Renal cortex interstitium (tissue), 15 donors: ENCODE measurements at places on chromosomes 3 and 15. TPM values are rescaled to one million over a fixed set of nuclear protein-coding genes. Genes with fewer than 3 reads are reported as not detected.

Gene ETFA
- polyA plus RNA-seq, result 153 TPM

DNA sequence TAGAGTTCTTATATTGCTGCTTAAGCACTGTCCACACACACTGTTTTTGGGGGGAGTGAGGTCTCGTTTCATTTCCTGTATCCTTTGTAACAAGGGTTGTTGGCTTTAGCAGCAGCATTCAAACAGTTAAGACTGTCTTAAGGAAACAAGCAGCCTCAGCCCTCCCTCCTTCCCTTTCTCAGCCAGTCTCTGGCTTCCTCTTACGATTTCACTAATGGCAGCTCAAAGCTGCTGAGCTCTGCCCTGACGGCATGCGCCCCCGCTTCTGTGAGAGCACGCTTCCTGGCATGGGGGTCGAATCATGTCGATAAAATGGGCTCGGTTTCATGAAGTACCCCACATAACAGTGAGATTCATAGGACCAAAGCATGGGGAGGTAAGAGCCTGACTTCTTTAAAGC, 105.0 kb downstream of the KLHL25 start:
- DNase-seq, result no peak

Gene FSIP1
- 2.6 TPM for polyA plus RNA-seq

Gene AADAC
- 0.14 TPM for polyA plus RNA-seq

Gene C3orf85
- 16.4 TPM for polyA plus RNA-seq

DNA sequence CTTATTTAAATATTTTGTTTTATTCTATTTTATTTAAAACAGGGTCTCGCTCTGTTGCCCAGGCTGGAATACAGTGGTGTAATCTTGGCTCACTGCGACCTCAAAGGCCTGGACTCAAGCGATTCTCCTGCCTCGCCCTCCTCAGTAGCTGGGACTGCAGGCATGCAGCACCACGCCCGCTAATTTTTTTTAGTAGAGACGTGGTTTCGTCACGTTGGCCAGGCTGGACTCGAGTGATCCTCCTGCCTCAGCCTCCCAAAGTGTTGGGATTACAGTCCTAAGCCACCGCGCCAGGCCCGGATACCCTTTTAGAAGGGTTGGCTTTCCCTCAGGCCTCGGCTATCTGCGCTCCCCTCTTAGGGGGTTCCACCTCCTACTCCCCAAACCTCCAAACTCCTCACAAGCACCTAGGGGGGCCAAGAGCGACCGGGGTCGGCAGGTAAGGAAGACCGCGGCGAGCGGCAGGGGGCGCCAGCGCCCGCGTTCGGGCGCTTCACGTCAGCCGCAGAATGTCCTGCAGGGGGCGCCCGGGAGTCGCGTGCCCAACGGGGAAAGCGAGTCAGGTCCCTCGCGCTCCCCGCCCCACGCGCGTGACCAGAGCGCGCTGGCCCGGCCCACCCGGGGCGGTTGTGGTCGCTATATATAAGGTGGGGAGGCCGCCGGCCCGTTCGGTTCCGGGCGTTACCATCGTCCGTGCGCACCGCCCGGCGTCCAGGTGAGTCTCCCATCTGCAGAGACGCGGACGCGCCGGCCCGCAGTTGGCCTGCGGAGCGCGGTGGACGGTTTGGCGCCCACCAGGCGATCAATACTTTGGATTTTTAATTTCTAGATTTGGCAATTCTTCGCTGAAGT, 51.8 kb upstream of the GATM start:
- peak; percentile 20 for DNase-seq

DNA sequence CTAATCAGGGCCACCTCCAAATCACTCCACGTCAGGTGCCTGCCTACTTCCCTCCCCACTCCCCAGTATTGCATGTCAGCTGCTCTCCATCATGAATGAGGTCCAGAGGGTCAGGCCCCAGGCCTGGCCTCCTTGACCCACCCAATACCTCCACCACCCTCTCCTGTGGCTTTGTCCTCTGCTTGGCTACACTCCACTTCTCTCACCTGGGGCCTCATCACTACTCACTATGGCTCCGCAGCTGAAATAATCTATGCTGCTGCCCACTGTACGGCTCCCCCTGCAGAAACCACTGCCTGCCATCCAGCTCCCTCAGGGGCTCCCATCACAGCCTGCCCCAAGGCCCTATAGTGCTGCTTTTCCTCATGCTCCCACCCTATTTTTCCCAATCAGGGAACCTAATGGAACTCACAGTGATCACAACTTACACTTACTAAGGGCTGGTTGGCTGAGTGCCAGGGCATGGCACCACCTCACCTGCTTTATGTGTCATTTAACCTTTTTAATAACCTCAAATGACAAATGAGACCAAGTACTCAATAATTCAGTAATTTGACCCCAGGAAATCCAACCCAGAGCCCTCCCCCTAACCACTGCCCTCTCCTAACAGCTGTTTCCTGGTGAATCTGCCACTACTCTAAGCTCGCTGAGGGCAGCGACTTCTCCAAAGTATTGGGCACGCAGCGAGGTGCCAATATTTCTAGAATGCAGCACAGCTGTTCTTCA, 2.3 kb downstream of the GORASP1 start:
- no peak for DNase-seq

Gene C3orf22
- polyA plus RNA-seq, result not detected

GRCh38 chr3:123546133-123546755, 38.6 kb downstream of the HACD2 start:
- no peak for DNase-seq

GRCh38 chr15:55775316-55775715, 32.4 kb upstream of the PRTG start:
- DNase-seq, result no peak

Gene CDC25A
- 8.2 TPM for polyA plus RNA-seq

Gene NGLY1
- 44.3 TPM for polyA plus RNA-seq
